ENCODE measurements at places on chromosomes 3 and 15.

GRCh38 chr15:69661871-69662644 is 209.4 kb downstream of the RPLP1 start:
- H3K36me3 ChIP-seq = no peaks in the 10 kb centered on the region
- H3K4me3 ChIP-seq = no peak overlapping the region
- no peaks in the 10 kb centered on the region for H3K4me1 ChIP-seq
- no peaks in the 10 kb centered on the region for H3K27me3 ChIP-seq
- H3K27ac ChIP-seq = no peak overlapping the region
- no peak for DNase-seq

GRCh38 chr3:160200353-160200752 is 24.9 kb upstream of the C3orf80 start:
- no peaks in the 10 kb centered on the region for H3K4me1 ChIP-seq
- no peak overlapping the region for H3K27ac ChIP-seq
- no peak overlapping the region for H3K4me3 ChIP-seq
- H3K36me3 ChIP-seq = no peaks in the 10 kb centered on the region

GRCh38 chr3:154745122-154745521 is 315.1 kb upstream of the GPR149 start:
- DNase-seq = no peak
- H3K27ac ChIP-seq = no peak overlapping the region
- no peak overlapping the region for H3K4me3 ChIP-seq
- no peaks in the 10 kb centered on the region for H3K36me3 ChIP-seq
- no peaks in the 10 kb centered on the region for H3K4me1 ChIP-seq

DNA sequence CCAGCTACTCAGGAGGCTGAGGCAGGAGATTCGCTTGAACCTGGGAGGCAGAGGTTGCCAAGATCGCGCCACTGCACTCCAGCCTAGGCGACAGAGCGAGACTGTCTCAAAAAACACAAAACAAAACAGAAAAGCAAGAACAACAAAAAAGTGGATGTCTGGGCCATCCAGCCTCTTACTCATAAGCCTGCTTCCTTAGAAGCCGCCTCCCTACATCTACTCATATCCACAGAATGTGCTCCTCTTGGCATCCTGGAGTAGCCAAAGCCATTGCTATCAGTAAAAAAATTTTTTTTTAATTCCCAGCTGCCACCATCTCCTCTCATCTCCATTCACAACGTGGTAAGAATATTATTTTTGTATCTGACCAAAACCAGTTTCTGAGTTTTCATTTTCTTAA is 10.8 kb downstream of the ZSCAN2 start:
- no peaks in the 10 kb centered on the region for H3K36me3 ChIP-seq
- DNase-seq = no peak
- H3K4me1 ChIP-seq = no peaks in the 10 kb centered on the region
- H3K4me3 ChIP-seq = no peak overlapping the region

DNA sequence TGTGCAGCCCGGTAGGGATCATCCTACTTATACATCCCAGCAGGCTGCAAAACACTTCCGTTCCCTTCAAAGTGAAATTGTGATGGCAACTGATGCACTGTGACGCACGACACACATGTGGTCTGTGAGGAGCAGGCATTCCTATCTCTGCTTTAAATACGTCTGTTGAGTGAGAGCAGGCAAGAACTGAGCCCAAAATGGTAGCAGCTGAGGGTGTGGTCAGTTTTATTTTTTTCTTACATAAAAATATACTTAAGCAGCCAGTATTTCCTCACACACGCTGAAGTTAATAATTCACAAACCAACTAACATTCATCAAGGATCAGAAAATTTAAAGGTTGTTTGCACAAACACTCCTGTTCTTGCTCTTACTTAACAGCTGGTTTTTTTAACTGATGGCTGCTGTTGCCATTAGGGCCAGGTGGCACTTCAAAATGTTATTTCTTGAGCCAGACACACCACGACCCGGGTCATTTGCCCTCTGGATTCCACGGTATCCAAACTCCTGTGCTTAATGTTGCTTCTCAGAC is 23.9 kb downstream of the LRIG1 start:
- H3K27ac ChIP-seq = peak overlapping the region; percentile 16
- peaks cover 30% of the 10 kb centered on the region for H3K4me1 ChIP-seq

- no peaks in the 10 kb centered on the region for H3K4me1 ChIP-seq
- H3K4me3 ChIP-seq = no peak overlapping the region
- H3K27me3 ChIP-seq = no peaks in the 10 kb centered on the region
- H3K36me3 ChIP-seq = no peaks in the 10 kb centered on the region
Observed at GRCh38 chr3:167843886-167844285, 108.4 kb downstream of the SERPINI1 start.
